ENCODE measurements at places on chromosomes 6 and 20.

- no peak for DNase-seq
These were observed 172.9 kb downstream of the MMS22L start for GRCh38 chr6:97110149-97110548.

DNA sequence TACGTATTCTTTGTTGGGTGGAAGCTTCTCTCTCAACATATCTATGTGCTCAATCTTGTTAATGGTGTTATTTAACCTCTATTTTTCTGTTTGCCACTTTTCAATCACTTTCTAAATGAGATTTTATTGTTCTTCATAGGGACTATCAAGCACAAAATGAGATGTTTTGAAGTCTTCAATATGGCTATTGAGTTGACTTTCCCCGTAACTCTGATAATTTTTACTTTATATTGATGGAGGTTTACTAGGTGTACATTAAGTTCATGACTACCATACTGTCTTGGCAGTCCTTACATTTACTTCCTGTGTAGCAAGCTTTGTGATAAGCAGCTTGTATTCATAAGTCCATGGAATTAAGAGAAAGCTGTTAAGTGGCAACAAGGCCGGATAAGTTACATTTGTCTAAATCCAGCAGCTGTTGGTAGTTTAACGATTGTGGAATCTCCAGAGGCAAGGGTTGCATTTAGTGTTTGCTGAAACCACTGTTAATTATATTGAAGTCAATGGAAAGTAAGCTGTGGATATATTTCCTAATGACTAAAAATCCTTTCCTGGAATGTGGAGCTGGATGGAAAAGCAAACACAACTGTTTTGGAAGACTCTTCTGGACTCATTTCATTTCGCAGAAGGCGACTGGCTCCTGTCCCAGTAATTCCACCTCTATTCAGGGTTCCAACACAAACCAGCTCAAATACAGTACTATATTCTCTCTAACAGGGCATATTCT, 57.3 kb upstream of the SMIM29 start:
- no peak for DNase-seq

- DNase-seq, result no peak
These were observed 286.4 kb downstream of the HACE1 start for GRCh38 chr6:104573350-104573749.

DNA sequence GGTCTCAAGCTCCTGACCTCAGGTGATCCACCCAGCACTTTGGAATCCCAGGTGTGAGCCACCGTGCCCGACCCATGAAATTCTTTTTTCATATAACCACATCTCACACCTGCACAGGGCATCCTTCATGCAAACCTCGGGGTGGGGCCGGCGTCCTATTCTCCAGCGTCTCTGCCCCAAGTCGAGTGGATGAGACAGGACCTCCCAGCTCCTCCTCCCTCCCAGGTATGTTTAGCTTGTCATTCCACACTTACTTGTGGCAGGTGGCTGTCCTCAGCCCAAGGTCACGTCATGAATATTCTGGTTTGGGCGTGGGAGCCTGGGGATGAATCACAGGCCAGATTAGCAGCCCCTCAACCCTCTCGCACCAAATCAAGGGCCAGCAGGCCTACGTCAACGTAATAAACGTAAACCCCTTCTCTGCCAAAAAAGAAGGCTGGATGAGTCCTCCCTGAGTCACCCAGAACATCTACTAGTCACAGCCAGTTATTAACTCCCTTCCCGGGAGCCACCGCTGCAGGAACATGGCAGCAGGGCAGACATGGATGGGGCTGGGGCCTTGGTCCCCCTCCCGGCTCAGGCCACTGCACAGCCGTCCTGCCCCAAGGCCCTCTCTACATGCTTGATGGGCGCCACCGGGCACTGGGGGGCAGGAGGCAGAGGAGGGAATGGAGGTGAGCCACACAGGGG, 91.7 kb downstream of the YTHDF1 start:
- DNase-seq, result no peak

- no peak for DNase-seq
These were observed 178.2 kb upstream of the THEMIS start for GRCh38 chr6:128079021-128079420.

- DNase-seq, result no peak
These were observed 89.5 kb downstream of the ZMYND8 start for GRCh38 chr20:47266847-47267515.

DNA sequence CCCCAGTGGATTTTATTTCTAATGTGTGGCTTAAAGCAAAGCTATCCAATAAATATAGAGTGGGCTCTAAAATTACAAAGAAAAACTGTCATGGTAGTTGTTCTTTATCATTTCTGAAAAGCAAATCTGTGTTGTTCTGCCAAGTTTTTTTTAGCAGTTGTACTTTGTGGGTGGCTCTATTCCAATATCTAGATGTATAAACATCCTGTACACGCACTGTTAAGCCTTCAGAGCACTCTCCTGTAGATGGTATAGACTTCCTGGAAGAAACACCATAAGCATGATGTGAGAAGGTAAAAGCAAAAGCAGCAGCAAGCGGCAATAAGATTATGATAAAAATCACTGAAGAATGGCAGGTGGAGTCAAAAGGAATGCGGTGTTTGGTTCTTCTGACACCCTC, 21.5 kb upstream of the TMEM30A start:
- DNase-seq, result no peak

GRCh38 chr6:101878554-101879276, 485.2 kb downstream of the GRIK2 start:
- DNase-seq, result no peak
